ENCODE measurements at places on chromosomes 11 and 22. TPM values are rescaled to one million over a fixed set of nuclear protein-coding genes. Genes with fewer than 3 reads are reported as not detected.

DNA sequence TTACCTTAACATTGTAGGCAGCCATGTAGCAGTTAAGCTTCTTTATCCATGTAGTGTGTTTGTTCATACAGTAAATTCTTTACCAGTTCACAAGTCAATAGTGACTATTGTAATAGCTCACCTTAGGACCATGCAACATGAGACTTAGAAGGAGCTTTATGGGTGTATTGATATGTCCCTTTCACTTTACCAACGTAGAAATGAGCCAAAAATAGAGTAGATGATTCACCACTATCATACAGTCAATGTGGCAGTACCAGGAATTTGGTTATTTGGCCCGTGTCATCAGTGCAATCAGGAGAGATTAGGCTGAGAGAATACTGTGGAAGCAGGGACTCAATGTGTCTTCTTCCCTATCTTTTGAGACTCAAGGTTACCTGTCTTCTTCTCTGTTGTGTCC, 4.7 kb downstream of the ZDHHC13 start:
- DNase-seq: no peak
- peaks cover 33% of the 10 kb centered on the region for H3K4me1 ChIP-seq
- no peaks in the 10 kb centered on the region for H3K27me3 ChIP-seq
- no peak overlapping the region for H3K27ac ChIP-seq

- H3K36me3 ChIP-seq: no peaks in the 10 kb centered on the region
- no peaks in the 10 kb centered on the region for H3K27me3 ChIP-seq
- H3K4me1 ChIP-seq: peaks cover 44% of the 10 kb centered on the region
Measured at GRCh38 chr11:104151404-104152204, 12.3 kb downstream of the PDGFD start.

DNA sequence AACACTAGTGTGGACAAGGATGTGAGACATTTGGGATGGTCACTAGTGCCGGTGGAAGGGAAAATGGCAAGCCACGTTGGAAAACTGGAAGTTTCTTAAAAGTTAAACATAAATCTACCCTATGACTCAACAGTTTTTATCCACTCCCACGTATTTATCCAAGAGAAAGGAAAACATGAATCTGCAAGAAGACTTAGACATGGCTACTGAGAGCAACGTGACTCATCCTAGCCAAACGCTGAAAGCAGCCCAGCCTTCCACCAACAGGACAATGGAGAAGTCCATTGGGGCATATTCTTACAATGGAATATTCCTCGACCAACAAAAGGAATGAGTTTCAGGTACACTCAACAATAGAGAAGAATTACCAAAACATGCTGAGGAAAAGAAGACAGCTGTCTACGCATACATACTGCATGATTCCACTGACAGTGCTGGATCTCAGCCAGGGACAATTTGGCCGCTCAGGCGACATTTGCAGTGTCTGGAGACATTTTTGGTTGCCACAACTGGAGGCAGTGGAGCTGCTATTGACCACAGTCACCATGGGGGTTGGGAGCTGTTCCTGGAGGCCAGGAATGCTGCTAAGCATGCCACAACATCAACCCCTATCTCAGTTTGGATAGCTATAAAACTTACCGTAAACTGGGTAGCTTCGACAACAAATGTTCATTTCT, 21.2 kb downstream of the SYT13 start:
- DNase-seq: no peak
- H3K27ac ChIP-seq: no peak overlapping the region
- no peaks in the 10 kb centered on the region for H3K36me3 ChIP-seq
- peaks cover 47% of the 10 kb centered on the region for H3K27me3 ChIP-seq
- no peak overlapping the region for H3K4me3 ChIP-seq

- no peaks in the 10 kb centered on the region for H3K36me3 ChIP-seq
- no peak overlapping the region for H3K4me3 ChIP-seq
- DNase-seq: no peak
- H3K27me3 ChIP-seq: no peaks in the 10 kb centered on the region
Measured at GRCh38 chr11:94793002-94793401, 24.8 kb downstream of the AMOTL1 start.

Gene LRRC55
- total RNA-seq: not detected

Gene OR8D1
- not detected for total RNA-seq

Gene SAA4
- total RNA-seq: not detected

Gene KRTAP5-8
- not detected for total RNA-seq
